NCI-H1105 treated with DMSO at 0.1 percent for 48 hours (cell line): ENCODE measurements at places on chromosomes 4 and X.
A peak's percentile ranks its signal among the peaks of the same experiment; 100 is the strongest.

GRCh38 chr4:139337612-139338011 lies 35.3 kb upstream of the NDUFC1 start:
- no peak for DNase-seq

DNA sequence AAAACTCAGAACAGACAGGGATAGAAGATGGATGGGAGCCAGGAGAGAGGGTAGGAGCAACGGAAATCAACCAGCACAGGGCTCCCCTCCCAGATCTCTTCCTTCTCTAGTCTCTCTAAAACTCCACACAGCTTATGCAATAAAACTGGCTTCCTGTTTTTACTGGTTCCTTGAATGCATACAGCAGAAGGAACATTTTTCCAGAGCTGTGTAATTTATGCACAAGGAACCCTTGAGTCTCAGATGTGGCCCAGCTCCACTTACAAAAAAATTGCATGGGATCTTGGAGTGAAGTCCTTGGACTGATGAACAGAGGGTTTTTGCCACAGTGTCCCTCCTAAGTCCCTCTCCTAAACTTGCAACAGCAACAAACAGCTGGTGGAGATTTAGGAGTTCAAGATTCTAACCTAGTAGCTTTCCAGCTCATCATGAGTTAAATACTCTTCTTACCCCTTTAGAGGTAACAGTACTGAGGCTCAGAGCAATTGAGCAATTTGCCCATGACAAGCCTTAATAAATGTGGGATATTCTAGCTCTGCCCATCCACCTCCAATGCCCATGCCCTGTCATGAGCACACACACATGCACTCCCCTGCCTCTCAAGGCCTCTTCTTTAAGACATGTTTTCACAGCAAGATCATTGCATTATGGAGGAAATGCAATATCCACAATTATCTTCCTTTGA lies 18.4 kb upstream of the CC2D2A start:
- DNase-seq, result no peak

DNA sequence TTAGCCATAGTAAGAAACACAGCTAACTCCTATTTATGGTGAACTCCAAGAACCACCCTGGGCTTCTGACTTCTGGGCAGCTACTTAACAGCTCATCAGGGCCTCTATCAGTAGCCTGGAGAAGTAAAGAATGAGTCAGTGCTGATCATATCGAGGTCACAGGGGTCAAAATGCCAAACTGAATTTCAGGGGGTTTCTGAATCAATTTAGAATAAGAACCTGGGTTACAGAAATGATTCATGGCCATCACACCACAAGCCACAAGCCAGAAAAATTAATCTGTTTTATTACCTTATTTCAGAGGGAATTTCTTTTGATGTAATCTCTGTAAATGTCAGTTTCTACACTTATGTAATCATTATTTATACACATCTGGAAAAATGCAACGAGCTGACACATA lies 64.4 kb downstream of the CHST7 start:
- DNase-seq, result no peak

DNA sequence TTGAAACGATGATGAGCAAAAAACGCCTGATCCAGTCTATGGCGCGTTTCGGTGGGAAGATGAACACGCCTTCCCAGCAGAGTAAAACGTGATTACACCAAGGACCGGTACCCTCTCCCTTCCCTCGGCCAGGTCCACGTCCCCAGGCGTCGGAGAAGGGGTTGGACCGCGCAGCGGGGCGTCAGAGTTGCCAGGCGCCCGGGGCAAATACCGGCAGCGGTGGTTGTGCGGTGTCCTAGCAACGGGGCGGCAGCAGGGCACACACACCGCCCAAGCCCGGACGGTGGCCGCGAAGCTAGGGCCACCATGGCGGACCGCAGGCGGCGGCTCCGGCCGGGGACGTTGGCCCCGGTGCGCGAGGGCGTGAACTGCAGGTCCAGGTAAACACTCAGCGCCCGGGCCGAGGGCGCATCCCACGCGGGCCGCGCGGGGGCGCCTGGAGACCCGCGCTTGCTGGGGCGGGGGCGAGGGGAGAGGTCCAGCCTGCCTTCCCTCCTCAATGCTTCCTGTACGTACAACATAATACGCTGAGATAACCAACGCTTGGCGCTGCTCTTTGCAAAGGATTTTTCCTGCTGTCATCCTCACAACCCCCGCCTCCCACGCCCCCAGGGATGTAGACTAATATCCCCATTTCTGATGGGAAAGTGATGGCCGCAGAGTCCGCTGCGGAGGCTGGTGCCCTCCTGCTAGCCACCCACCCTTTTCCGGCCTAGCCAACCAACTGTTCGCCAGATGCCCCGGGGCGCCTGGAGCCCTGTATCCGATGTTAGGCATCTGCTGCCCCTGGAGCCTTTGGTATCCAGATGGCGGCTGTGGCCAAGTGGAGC lies at the start of gene FAM47E:
Gene FAM47E (plus strand): TSS at position 281 of the 830 bp plus-strand sequence. CDS start 26 bp downstream, at position 307.
- DNase-seq, result peak; percentile 65

DNA sequence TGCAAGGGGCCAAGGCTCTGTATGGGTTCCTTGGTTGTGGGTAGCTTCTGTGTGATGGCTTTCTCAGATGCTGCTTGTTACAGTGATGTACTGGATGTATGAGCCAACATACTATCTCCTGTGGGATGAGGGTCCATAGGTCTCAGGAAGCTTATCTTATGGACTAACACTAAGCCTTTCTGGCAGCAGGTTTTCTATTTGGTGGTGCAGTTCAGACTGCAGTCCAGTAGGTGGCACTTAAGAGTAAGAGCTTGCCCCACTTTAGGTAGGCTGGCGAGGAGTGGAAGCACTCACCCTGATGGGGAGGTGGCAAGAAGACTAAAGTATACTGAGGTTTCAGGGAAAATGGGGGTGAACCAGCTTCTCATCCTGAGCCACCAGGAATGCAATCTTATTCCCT lies 306.7 kb upstream of the MAOA start:
- peak; percentile 22 for DNase-seq

DNA sequence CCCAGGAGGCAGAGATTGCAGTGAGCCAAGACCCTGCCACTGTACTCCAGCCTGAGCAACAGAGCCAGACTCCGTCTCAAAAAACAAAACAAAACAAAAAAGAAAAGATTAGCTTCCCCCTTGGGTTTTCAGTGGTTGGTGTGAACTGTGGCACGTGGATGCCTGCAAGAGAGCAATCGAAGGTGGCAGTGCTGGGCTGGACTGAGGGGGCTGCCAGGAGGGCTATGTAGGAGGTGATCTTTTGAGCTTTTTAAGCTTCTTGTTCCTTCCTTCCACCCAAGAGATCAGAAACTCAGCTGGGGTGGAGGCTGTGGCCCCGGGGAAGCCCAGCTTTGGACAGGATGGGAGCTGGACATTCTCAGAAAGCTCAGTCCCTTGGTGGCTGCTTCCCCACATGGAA lies 49.6 kb downstream of the PRPS1 start:
- no peak for DNase-seq

DNA sequence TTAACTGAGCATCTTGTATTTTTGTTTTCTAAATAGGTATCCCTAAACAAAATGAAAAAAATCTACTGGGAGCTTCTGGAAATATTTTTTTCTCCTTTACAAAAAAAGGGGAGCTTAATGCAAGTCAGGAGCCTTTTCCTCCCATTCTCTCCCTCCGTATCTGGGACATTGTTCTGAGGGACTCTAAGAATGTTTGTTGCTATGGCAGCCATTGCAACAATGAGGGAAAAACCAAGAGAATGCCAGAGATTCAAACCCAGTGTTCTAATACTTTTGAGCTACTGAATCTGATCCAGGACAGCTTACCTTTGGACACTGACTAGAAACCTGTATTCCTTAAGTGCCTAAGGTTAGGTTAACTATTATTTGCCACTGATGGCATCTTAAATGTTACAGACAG lies 485.7 kb upstream of the HS3ST1 start:
- no peak for DNase-seq

DNA sequence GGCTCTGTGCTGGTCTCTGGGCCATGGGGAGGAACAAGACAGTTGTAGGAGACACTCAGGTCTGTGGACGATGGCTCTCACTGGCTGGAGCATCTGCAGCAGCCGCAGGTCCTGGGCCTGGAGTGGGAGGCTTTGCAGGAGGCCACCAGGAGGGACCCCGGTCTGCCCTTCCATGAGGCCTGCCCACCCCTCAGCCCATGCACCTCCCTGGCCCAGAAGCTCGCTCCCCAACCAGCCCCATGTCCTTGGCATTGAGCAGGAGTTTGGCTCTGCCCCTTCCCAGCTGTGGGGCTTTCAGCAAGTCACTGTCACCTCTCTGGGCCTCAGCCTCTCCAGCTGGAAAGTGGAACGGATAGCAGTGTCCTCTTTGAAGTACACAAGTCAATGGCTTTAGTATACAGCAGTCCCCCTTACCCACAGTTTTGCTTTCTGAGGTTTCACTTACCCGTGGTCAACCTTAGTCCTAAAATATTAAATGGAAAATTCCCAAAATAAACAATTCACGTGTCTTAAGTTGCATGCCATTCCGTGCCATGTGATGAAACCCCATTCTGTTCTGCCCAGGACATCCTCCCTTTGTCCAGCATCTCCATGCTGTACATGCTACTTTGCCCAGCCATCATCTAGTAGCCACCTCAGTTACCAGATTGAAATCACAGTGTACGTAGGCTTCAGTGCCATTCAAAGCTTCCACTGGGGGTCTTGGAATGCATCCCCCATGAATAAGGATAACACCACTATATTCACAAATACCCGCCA lies 104.0 kb downstream of the CPZ start:
- no peak for DNase-seq

- DNase-seq, result no peak
Measured at GRCh38 chr4:54050214-54050904, 14.0 kb downstream of the CHIC2 start.

GRCh38 chrX:50183891-50184290 lies 16.9 kb downstream of the AKAP4 start:
- no peak for DNase-seq

DNA sequence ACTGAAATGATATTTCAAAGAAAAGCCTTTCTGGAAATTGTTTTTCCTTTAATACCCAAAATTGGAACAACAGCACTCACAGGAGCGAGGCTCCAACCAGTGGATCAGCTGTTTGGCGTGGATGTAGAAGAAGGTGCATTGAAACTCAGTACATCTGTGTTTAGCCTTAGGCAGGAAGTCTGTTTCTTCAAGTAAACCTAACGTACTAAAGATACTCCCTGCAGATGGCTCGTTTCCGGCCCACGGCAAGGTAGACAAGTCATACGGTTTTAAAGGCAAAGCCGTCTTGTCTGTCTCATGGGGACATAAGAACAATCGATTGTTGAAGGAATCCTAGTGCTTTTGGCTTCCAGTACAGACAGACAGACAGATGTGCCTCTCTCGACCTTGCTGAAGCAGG lies 50.0 kb upstream of the CLCN4 start:
- no peak for DNase-seq

DNA sequence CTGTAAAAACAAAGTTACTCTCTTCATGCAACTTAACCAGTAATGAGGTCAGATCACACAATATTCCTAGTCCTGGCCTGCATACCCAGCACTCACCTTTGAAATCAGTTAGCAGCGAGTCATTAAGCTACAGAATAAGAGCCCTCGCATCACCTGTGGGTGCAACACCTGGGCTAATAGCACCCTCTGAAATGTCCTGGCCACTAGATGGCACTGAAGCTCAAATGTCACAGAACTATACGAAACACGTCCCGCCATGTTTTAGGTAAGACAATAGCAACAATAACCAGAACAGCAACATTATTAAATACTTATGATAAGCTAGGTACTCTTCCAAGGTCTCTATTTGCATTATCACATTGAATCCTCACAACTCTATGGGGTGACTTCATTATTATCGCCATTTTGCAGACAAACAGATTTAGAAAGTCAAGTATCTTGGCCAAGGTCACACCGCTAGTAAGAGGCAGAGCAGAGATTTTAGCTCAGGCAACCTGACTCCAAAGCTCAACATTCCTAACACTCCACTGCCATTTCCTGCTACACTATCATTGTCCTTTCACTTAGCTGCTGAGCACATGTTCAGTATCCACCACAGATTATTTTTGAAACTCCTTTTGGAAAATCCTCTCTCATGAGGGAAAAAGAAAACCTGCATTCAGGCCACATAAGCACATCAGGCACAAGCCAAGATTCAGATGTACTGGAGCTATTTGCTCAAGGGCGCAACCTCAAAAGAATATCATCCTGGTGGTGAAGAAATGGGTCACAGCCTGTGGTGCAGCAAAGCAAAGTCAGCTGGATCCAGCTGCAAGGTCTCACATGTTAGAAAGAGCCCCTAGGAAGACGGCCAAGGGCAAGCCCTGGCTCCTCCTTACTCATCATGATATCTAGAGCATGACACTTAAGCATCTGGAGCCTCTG lies 59.5 kb upstream of the KDR start:
- peak; percentile 5 for DNase-seq

- DNase-seq, result no peak
Measured at GRCh38 chr4:2652415-2653160, 103.5 kb downstream of the TNIP2 start.

- no peak for DNase-seq
Measured at GRCh38 chrX:141832247-141832646, 5.9 kb upstream of the MAGEC3 start.

GRCh38 chr4:112910109-112910736 lies 139.2 kb upstream of the ANK2 start:
- peak; percentile 55 for DNase-seq

GRCh38 chrX:97168646-97169045 lies 284.9 kb downstream of the RPA4 start:
- DNase-seq, result no peak

- DNase-seq, result no peak
Measured at GRCh38 chr4:38526412-38526811, 137.6 kb upstream of the KLF3 start.

GRCh38 chrX:13803116-13803515 lies 13.8 kb downstream of the GPM6B start:
- DNase-seq, result no peak

DNA sequence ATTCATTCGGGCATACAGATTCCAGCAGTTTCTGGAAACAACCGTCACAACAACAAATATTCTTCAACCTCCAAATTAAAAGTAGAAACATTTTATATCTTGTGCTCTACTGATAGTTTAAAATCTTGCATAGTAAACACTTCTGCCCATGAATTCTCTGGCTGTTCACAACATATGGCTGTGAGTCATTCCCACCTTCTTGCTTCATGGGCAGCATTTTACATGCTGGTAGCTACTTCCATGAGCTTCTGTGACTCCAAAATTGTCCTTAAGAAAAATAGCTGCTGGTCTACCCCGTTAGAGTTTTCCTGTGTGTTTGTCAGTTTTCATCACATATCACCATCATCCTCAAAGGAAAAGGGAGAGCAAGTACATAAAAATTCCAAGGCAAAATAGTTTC lies 22.7 kb downstream of the PNPLA4 start:
- no peak for DNase-seq

- no peak for DNase-seq
Measured at GRCh38 chr4:15238720-15239119, 189.1 kb upstream of the C1QTNF7 start.

- DNase-seq, result no peak
Measured at GRCh38 chr4:88162626-88163025, 4.2 kb upstream of the ABCG2 start.

GRCh38 chr4:3200423-3201090 lies 48.4 kb upstream of the MSANTD1 start:
- DNase-seq, result no peak

GRCh38 chrX:17047224-17047623 lies 100.8 kb downstream of the REPS2 start:
- no peak for DNase-seq

GRCh38 chrX:39504850-39505259 lies 592.9 kb downstream of the BCOR start:
- no peak for DNase-seq

GRCh38 chr4:7590189-7590588 lies 155.5 kb upstream of the PSAPL1 start:
- no peak for DNase-seq
